ENCODE measurements at places on chromosomes 3 and 15.

- DNase-seq = no peak
Measured at GRCh38 chr3:110430146-110430545, 641.5 kb upstream of the NECTIN3 start.

DNA sequence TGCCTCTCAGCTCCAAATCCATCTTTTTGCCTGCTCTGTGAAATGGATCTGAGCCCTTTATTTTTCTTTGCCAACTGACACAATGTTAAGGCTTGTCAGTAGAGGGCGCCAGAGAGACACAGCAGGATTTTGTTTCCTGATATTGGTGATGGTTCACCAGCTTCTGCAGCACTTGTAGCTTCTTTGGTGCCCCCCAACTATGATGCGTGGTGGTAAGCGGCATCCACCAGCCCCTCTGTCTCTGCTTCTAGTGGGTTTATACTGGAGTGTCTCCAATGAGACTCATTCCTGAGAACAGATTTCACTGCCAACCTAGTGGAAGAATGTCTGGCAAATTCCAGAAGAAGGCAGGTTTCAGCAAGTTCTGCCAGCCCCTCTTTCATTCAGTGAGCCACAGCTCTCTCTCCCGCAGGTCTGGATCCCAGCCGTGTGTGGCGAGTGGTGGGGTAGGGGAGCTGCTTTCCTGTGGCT is 471.9 kb upstream of the FRG2C start:
- peak; percentile 11 for DNase-seq

GRCh38 chr15:41042851-41043250 is 73.2 kb downstream of the INO80 start:
- DNase-seq = no peak

DNA sequence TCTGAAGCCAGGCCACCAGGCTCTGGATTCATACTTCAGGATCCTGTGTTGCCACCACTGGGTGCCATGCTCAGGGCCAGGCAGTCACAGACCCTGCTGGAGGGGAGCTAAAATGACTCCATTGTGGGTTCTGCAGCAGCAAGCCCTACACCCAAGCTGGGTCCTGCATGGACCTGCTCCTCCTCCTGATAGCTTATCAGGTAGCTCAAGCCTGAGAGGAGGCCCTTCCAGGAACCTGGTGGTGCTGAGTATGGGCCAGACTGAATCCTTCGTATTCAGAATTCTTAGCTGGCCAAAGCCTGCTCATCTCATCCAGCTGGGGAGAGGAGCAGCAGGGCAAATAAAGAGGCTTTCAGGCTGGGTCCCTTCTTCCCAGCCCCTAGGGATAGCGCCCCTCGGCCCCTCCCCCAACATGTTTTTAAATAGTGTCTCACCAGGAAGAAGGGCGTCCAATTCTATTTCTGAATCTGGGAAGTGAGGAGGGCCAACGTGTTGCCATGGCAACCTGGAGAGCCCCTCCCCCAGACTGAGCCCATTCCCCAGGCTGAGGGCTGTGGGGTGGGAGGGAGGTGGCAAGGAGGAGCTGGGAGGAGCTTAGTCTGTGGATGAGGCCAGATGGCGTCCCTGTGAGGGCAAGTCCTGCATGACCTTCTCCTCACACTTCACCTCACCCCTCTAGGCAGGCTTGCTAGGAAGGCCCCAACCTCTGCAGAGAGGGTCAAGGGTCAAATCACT is 11.0 kb upstream of the CAMKV start:
- DNase-seq = no peak

DNA sequence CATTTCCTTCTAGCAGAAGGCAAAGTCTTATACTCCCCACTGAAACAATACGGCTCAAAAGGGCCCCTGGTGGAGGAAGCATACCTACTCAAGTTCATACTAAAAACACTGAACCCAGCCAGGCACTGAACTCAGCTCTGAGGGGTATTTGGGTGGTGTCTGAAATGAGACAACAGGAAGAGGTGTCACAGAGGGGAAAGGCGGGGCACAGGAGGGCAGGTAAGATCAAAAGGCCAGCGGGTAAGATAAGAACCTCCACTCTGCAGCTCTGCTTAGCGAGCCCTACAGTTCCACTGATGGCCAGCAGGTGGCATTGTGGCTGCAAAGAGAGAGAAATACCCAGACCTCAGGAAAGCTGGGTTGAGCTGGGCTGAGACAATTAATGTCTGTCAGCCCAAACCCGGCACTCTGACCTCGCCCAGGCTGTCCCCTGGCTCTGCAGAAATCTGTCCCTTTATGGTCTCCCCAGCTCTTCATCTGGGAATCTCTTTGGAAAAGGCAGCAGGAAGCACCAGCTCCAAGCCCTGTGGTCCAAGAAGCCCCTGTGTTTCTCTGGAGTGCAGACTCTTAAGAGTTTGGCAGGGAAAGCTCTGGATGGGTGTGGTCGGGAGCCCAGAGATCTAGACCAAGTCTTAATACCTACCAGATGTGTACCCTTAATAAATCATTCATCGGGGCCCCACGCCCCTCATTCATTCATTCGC is 8.4 kb downstream of the MFGE8 start:
- peak; percentile 85 for DNase-seq

DNA sequence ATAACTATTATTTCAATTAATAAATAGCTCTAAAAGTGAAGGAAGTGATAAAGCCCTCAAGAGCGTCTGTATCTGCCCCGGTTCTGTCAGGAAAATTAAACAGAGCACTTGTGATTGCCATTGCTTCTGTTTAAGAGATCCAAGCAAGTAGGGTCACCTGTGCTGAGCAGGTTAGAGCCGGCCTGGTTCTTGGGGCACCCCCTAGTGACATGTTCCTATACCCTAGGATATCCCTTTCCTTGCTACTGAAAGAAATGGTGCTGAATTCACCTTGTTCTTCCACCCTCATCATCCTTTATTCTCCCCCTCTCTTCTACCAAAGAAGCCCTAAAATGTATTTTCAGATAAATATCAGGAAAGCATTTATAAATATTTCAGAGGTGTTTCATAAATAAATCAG is 323.5 kb downstream of the RORA start:
- no peak for DNase-seq

GRCh38 chr15:91911844-91912243 is 58.3 kb downstream of the SLCO3A1 start:
- DNase-seq = no peak

DNA sequence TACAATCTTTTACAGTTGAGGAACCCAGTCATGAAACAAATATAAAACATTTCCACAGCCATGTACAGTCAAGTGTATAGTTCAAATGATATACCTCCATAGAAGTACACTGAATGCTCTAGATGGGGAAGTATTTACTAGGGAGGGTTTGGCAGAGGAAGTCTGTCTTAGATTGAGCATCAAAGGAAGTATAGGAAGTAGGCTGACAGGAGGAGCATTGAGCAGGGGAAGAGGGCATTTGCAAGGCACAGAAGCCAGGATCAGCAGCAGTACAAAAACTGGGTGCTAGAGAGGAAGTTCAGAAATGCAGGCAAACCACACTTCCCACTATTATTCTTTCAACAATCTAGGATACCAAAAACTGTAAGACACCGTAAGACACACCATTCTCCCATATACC is 122.6 kb downstream of the ANO10 start:
- no peak for DNase-seq

DNA sequence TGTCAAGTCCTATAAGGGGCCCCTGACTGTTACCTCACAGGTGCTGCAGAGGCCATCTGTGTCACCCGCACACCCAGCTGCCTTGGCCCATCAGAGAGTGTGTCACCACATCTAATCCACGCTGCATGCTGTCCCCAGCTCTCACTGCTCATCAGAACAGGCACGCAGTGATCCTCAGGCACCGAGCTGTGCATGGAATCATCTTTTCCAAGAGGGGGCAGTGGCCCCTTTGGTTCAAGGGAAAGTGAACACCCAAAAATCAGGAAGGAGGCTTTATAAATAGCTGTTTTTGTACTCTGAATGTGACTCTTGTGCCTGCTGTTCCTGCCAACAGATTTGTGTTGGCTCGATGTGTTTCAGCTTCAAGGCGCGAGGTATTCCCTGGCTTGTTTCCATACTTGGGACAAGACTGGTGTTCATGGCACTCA is 110.3 kb upstream of the ETV5 start:
- DNase-seq = no peak

- DNase-seq = no peak
Measured at GRCh38 chr3:177835008-177835407, 637.7 kb upstream of the TBL1XR1 start.

DNA sequence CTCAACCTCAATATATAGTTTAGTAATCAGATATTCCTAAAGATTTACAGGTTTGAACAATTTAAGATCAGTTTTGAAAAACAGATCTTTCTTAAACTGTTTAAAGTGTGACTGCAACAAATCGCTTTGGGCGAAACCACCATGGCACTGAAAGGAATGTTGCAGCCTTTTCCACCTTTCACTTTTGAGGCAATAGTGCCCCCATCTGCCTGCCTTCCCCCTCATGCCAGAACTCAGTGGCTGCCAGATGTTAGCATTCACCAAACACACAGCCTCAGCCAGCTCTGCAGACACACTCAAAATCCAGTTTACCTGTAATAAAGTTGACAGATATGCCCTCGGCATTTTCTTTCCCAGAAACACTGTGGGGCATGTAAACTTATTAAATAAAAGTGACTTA is 3.3 kb downstream of the LYSMD4 start:
- no peak for DNase-seq

GRCh38 chr3:41002104-41002503 is 197.2 kb upstream of the CTNNB1 start:
- no peak for DNase-seq

GRCh38 chr15:31387092-31387478 is 60.5 kb downstream of the KLF13 start:
- no peak for DNase-seq

DNA sequence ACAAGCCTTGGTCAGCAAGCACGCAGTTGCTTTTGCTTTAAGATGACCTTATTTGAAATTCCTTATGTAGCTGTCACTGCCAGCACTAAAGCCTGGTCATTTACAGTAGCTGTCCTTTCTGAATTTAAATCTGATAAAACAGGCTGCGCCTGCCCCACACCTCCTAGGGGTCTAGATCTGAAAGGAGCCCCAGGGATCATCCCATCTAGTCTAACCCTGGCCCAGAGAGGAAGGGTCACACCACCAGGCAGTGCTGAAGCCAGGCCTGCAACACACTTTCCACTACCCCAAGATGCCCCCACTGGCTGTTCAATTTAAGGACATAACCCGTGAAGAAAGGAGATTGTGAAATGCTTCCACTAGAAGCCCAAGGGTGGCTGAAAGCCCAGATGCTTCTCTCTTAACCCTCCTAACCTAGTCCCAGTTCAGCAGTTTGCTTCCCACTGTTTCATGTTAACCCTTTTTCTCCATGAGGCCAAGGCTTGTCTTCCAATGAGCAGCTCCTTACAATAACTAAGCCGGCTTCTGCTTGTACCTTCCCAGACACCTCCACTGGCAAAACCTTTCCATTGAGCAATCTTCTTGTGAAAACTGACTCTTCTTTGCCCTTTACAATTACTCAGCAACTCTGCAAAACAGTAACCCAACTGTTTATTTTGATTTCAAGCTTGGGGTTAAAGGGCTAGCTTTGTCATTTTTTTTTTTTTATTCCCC is 198.9 kb upstream of the LPP start:
- DNase-seq = no peak

DNA sequence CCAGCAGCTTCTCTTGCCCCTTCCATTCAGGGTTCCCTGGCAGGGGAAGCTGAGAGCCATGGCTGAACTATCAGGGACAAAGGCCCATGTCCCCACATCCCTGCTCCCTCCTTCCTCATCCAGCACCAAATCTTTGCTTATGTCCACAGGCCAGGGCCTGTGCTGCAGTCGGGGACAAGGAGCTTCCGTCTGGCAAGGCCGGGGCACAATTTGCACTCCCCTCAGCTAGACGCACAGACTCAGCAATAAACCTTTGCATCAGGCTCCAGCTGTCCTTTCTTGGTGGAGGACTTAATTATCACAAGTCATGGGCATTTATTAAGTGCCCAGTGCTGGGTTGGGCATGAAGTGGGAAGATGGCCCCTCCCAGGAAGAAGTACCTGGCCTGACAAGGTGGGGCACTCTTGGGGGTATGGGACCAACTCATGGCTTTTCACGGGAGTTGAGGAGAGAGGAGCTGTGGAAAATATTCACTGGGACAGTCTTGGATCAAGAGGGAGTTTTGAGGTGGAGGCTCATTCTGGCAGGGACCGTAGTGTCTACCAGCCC is 4.9 kb downstream of the GNAT1 start:
- no peak for DNase-seq

DNA sequence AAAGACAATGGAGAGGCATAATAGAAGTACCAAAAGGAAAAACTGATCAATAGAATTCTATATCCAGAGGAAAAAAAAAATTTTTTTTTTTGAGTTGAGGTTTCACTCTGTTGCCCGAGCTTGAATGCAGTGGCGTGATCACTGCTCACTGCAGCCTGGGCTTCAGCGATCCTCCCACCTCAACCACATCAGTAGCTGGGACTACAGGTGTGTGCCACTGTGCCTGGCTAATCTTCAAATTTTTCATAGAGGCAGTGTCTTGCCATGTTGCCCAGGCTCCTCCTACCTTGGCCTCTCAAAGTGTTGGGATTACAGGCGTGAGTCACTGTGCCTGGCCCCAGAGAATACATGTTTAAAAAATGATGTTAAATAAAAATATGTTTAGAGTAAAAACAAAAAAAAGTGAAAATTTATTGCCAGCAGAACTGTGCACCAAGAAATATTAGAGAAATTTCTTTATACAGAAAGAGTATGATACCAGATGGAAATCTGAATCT is 154.3 kb upstream of the ZBTB20 start:
- DNase-seq = no peak

- DNase-seq = no peak
Measured at GRCh38 chr3:191770541-191770940, 309.6 kb downstream of the PYDC2 start.

DNA sequence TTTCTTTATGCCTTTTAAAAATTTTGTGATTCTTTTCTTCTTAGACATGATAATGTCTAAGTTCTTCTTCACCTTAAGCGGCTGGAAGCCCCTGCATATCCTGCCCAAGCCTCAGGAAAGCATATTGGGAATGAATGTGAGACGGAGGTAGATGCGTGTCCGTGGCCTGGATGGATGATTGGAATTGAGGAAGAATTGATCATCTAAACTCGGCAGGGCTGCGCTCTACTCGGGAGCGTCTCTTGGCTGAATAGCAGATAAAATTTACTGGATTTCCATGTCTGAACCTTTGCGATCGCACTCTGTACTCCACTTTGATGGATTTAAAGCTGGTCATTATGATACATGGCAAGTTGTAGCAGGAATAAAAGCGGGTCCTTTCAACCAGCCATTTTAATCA is 406.7 kb upstream of the ONECUT1 start:
- DNase-seq = no peak

- no peak for DNase-seq
Measured at GRCh38 chr15:51343466-51343865, 2.0 kb downstream of the GLDN start.

Data from GM13977 (cell line).